Stromal cell of bone marrow (primary cell): ENCODE measurements at places on chromosomes 7 and 10.
A peak's percentile ranks its signal among the peaks of the same experiment; 100 is the strongest.

DNA sequence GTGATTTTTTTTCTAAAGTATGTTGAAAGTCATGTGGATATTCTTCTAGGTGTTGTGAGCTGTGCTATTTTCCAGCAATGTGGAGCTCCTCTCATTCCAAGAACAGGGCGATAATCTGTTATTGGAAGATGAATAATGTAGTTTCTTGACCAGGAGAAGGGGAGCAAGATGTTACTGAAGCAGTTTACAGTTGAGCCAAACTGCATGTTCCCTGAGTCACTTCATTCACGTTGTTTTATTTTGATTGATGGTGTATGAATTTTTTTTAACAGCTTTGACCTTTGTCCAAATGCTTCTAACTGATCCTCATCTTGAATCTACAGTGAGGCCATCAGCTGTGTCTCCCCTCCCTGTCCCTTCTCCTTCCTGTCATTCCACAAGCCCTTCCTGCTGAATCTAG is 277.1 kb upstream of the KLF6 start:
- DNase-seq, result no peak

DNA sequence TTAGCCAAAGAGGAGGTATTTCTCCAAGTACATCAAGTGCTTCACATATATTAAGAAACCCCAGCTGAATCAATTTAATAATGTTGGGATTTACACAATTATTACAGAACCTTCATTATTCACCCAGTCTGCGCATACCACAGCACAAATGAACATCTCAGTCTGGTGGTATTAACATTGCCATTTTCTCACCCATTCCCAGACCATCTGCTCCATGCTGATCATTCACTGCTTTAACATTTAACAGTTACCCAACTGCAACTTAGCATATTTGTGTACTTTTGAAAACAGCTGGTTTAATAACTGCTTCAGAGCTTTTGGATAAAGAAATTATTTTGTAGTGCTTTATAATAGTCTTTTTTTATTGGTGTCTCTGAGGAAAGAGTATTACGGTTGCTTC is 1072.1 kb downstream of the NXPH1 start:
- DNase-seq, result no peak

DNA sequence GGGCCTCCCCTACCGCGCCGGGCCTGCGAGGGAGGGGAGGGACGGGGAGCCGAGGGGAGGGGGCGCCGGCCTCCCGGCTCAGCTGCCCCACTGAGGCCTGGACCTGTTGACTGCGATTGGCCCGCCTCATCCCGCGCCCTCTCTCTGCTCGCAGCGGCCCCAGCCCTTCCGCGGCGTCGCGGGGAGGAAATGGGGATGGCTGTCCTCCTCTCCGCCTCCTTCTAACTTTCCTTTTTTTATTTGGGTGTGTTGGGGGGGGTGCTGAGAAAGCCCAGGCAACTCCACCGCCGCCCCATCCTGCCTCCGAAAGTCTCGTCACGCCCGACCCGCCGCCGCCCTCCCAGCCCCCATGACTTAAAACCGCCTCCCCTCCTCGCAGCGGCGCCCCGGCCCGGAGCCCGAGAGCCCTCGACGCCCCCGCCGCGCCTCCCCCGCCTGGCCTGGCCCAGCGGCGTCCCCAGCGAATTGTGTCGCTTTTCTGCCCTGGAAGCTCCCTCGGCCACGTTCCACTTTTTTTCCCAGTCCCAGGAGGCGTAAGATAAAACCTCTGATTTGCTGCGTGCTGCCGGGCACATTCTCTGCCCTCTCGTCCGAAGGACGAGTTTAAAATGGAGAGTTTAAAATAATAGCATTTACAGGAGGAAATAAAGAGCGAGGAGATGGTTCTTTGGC is 842 bp upstream of the SKIDA1 start:
- no peak for DNase-seq

DNA sequence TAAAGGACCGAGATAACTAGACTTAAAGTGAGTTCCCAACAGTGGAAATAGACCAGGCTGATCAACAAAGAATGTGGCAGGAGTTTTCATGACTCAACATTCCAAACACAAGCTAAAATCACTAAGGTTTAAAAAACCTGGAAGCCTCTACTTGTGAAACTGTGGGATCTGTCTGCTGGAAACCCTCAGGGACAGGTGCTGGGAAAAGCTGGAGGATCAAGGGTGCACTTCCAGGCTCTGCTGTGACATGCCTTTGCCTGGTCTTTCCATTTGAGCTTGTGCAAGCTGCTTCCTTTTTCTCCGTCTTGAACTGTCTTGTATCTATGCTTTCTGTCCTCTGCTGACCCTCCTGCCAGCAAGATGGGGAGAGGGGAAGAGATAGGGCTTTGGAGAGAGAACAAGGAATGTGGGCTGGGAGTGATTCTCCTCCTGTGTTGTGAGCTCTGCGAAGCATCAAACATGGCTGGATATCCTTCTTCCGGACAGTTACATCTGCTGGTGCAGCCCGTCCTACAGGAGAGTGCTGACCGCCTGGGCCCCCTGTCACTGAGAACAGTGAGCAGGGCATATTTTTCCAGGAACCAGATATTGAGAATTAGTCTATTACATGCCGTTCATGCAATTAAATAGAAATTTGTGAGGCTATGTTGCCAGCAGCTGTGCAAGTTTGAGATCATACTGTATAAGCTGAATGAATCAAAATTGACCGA is 25.5 kb downstream of the ARHGAP22 start:
- no peak for DNase-seq

- DNase-seq, result no peak
Measured at GRCh38 chr7:74253331-74253730, 868 bp downstream of the RFC2 start.

- no peak for DNase-seq
Measured at GRCh38 chr10:130352291-130352645, 216.1 kb downstream of the GLRX3 start.

DNA sequence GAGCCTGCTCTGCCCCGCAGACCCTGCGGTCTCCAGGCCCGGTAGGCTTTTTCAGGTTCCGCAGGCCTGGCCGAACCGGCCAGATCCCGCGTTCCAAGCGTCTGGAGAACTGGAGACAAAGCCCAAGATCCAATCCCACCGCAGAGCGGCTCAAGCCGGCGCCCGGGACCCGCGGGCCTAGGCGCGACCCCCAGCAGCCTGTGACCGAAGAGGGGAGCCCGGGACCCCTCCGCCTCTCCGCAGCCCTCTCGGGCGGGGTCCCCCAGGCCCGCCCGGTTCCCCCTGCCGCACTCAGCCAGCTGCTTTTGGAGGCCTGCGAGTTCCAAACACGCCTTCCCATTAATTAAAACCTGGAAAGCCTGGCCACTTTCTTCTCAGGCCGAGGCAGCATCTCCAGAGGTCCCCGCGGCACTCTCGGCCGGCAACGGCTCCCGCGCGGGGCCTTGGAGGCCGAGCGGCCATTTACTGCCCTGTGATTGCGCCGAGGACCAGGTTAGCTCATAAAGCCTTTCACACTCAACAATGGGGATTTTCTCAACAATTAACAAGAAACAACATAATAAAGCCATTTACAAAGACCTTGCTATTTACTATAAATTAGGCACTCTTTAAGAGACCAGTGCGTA is 16.7 kb downstream of the SKIDA1 start:
- DNase-seq, result no peak

- DNase-seq, result no peak
Measured at GRCh38 chr10:132459301-132460003, 62.5 kb downstream of the PWWP2B start.

- DNase-seq, result peak; percentile 48
Measured at GRCh38 chr7:13879994-13880686, 109.3 kb downstream of the ETV1 start.

DNA sequence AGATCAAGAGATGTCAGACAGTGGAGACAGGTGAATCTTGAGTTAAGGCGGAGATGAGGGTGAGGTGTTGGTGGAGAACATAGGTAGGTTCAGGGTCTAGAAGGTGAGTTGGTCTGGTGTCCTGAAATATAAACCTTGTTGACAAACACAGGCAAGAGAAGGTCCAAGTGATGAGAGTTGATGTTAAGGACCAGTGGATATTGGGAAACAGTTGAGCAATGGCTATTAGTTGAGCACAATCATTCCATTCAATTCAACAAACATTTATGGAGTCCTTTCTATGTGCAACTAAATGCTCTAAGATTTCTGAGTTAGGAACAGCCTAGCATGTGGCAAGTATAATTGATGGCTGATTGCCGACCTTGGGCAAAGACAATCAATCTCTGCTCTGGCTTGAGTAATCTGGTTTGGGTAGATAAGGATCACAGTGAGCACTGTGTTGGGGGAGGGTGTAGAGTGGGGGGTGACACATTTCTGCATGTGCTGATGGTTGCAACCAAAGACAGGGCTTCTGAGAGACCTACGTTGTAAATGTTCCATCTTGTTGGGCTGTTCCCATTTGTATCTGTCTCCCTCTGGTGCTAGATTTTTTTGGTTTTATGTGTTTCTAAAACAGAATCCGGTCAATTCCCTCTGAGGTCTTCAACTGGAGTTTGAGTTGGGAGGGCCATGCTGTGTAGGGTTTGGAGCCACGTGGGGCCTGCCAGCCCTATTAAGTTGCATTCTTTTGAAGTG is 201.1 kb downstream of the BAMBI start:
- DNase-seq, result no peak

DNA sequence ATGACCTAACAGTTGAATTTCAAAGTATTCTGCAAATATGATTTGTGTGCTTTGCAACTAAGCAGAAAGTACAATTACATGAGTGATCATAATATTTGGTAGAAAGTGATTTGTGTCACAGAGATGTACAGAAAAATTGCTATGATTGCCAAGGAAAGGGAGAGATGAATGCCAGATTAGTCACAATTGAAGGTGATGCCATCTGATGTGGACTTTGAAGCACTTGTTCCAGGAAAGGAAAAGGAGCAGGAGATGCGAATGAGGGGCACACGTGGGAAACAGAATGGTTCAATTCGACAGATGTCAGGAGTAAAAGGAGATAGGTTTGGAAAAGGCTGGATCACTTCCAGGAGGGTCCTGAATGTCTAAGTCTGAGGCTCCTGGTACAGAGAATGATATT is 153.1 kb upstream of the LAMB4 start:
- DNase-seq, result no peak

GRCh38 chr7:100057006-100057405 is 7.4 kb downstream of the ZSCAN21 start:
- DNase-seq, result no peak

DNA sequence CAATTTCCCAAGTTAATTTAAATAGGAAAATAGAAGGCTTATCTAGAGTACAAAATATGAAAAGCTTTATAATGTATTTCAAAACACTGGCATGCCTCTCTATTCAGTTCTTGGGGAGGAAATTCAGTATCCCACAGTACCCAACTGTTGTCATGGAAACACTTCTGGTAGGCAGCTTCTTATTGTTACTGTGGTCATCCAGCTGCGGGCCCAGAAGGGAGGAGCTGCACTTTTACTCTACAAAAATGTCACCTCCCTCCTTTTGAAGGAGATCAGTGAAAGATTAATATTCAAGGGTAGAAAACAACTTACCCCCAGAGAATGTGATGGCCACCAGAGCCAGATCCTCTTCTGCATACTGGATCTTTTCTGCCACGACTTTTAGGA is 202.8 kb downstream of the RAPGEF5 start:
- DNase-seq, result peak; percentile 38

- no peak for DNase-seq
Measured at GRCh38 chr10:63922468-63923284, 401.5 kb downstream of the REEP3 start.

- DNase-seq, result no peak
Measured at GRCh38 chr7:31860925-31861324, 173.9 kb downstream of the PPP1R17 start.

DNA sequence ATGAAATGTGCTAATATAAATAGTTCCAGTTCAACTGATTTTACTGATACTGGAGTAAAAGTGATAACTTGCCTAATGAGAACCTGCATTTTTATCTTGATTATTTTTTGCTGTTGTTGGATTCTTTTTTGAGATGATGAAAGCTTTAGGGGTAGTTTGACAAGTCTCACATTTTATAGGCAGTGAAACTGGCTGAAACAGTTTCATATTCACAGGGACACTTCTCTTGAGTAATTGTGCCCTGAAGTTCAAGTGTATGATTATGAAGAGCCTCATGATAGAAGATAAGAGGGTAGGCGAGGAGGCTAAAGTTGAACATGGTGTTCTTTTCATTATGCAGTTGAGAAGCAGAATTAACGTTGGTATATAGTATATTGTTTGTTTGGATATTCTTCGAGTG is 5.1 kb downstream of the AUTS2 start:
- no peak for DNase-seq

DNA sequence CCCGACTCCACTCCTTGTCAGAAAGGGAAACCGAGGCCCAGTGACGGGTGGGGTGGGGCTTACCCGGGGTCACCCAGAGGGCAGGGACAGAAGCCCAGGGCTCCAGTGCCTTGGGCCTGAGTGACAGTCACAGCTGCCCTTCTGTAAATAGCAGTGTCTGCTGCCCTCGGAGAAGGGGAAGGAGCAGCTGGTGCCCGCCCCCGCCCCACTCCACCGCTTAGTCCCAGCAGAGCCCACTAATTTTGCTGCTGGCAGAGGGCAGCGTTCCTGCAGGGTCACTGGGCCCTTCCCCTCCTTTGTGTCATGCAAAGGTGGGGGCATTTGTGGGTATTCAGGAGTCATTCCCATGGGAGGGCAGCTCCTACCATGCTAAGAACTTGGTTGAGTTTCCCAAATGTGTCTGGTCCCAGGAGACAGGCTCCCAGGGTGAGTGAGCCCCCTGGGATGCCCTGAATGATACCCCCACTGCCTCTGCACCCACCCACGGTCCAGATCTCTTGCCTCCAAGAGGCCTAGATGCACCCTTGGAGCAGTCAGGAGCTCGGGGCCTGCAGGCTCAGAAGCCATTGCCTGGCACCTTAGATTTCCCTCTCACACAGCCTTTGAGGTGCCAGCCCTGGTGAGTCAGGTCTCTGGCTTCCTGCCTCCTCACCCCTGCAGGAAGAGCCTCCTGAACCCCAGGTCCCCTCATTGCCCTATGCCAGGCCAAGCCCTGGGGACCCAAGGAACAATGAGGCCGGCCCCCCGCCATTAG is 17.2 kb downstream of the SH2B2 start:
- DNase-seq, result no peak

GRCh38 chr7:30172451-30172850 is 37.7 kb downstream of the MTURN start:
- DNase-seq, result no peak

DNA sequence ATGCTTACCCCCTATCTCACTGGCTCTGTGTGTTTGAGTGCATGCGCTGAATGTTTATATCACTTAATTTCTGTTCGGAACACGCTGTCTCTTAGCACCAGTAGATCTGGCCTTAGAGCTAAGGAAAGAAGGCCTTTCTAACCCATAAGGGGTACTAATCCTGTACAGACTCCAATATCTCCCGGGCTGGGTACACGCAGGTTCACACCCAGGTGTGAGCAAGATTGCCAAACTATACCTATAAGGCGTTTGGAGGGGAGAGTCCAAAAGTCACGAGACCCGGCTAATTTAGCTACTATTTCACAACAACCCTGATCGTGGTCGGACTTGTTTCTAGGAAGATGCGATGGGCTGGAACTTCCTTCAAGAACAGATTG is 727 bp upstream of the PDSS1 start:
- no peak for DNase-seq

DNA sequence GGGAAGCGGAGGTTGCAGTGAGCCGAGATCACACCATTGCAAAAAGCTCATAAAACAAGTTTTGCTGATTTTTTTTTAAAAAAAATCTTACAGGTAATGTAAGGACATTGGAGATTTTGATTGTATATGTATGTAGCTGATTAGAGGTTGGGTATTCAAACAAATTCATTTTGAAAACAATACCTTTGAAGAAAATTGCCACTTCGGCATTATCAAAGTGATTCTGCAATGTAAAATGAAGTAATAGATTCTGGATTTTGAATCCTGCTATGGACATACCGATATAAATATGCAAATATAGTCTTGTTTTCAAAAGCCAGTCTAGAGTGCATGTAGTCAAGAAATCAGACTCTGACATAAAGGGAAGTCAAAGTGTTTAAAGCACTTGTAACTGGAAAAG is 12.4 kb upstream of the IGF2BP3 start:
- DNase-seq, result no peak
